Posterior vena cava (tissue), 2 donors: ENCODE measurements at places on chromosomes 7 and 10. TPM values are rescaled to one million over a fixed set of nuclear protein-coding genes. Genes with fewer than 3 reads are reported as not detected.

MMP21 gene
- 0.38 TPM for total RNA-seq

KCP gene
- total RNA-seq = 1.3 TPM

SORCS1 gene
- 1.2 TPM for total RNA-seq

YWHAG gene
- 134 TPM for total RNA-seq

TRIM50 gene
- total RNA-seq = not detected

CFAP46 gene
- total RNA-seq = 0.14 TPM

CYP2C19 gene
- total RNA-seq = 0.10 TPM

BTAF1 gene
- total RNA-seq = 31.1 TPM

DEPP1 gene
- total RNA-seq = 58.8 TPM

PON3 gene
- total RNA-seq = 0.74 TPM

PNLIP gene
- total RNA-seq = 4.8 TPM

- DNase-seq = peak; percentile 92
These were observed 1.7 kb downstream of the KLF6 start for GRCh38 chr10:3783316-3783681.

- DNase-seq = peak; percentile 81
These were observed 55.9 kb downstream of the ITIH5 start for GRCh38 chr10:7610651-7611389.

DNA sequence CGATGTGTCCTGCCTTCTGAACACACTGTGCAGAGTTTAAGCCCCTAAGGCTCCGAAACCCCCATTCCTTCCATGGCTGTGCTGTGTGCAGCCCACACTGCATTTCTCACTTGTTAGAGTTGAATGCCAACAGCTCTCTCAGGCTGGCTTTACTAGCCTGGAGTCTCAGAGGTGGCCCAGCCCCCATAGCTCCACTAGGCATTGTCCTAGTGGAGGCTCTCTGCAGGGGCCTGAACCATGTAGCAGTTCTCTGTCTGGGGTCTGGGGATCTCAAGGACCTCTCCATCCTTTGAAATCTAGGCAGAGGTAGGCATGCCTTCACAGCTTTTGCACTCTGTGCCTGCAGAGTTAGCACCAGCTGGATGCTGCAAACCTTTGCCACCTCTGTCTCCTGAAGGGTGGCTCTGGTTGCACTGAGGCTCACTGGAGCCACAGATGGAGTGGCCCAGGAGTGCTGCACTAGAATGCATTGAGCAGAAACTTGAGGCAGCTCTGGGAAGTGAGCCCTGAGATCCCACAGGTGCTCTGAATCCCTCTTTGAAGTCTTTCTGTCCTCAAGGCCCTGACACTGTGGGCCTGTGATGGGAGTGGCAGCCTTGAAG is 301.7 kb downstream of the DGKB start:
- DNase-seq = no peak

DNA sequence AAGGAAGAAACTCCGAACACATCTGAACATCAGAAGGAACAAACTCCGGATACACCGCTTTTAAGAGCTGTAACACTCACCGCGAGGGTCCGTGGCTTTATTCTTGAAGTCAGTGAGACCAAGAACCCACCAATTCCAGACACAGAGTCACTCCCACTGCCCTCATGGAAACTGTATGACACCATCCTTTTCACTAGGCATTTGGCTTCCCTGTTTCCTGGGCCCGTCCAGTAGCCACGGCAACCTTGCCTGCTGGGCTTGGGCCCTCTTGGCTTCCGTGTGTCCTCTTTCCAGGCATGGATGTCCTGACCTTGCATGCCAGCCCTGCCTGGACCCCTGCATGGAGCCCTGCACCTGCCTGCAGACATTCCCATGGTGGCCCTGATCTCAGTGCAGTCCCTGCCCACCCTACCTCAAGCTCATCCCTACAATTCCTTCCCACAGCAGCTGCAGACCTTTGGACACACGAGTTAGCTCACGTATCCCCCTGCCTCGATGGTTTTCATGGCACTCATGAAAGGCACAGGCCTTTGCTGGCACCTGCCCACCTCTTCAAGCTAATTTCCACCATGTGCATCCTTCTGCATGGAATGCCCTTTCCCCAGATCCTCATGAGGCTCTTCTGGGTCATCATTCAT is 6.7 kb downstream of the SH2D4B start:
- no peak for DNase-seq

DNA sequence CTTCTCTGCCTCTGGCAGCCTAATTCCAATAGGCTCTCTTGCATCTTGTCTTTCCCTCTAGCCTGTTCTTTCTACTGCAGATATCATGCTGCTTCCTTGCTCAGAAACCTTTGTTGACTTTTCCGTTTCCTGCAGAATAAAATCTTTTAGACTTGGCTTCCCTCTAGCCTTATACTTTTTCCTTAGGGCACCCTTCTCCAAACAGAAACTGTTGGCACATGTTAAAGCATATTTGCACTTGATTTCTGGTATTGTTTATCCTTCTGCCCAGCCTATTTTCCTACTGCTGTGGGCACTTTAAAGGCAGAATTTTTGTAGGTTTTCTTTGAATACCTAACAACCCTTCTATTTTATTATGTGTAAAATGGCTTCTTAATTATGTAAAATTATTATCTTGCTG is 4.6 kb downstream of the GNAI1 start:
- no peak for DNase-seq

GRCh38 chr7:115933471-115933870 is 97.1 kb downstream of the TFEC start:
- no peak for DNase-seq

DNA sequence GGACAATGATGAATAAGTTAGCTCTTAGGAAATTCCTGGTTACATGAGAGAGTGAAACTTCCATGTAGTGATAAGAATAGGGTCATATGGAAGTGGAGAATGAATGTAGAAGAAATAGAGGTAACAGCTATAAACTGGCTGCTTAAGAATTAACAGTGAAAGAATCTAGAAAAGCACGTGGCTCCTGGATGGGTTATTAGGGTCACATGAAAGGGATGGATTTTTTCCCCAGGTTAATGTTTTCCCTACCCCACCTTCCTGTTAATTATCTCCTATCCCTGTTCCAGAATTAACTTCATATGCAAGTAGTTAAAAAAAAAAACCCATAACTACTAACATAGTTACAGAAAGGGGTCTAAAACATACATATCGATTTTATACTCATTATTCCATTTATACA is 58.0 kb downstream of the ANKIB1 start:
- DNase-seq = no peak

- DNase-seq = no peak
These were observed 305.1 kb downstream of the RPS24 start for GRCh38 chr10:78338717-78339116.

GRCh38 chr10:108789919-108790318 is 1133.4 kb downstream of the XPNPEP1 start:
- DNase-seq = no peak

DNA sequence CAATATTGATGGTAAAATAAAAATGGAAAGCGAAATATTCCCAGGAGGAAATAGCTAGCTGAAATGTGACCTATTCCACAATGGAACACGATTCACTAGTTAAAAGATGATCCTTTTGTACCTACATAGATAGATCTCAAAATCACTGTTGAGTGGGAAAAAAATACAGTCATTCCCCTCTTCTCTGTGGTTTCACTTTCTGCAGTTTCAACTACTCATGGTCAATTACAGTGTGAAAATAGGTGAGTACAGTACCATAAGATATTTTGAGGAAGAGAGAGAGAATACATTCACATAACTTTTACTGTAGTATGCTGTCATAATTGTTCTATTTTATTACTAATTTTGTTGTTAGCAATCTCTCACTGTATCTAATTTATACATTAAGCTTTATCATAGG is 56.0 kb upstream of the COL13A1 start:
- DNase-seq = no peak

- no peak for DNase-seq
These were observed 319.2 kb upstream of the LRRN3 start for GRCh38 chr7:110771717-110772116.

GRCh38 chr7:132836746-132837145 is 245.1 kb downstream of the CHCHD3 start:
- DNase-seq = no peak
